ENCODE measurements at places on chromosomes 5 and 9.

DNA sequence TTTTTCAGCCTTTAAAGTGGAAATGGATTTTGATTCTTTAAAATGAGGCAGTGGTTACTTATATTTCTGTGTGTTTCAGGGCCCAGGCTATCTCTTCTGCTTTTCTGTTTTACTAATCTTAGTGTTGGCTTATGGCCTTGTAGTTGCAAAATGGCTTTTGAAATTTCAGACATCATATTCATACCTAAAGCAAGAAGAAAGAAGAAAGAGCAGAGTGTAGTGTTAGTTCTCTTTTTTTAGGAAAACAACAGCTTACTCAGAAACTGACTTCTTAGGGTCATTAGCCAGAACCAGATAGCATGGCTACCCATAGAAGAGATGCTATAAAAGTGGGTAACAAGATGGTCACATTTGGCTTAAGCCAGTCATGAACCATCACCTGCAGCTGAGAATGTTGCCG is 20.9 kb downstream of the ZBED3 start:
- DNase-seq, result no peak
- peak overlapping the region; percentile 7 for H3K27ac ChIP-seq
- H3K36me3 ChIP-seq, result peaks cover 28% of the 10 kb centered on the region
- no peaks in the 10 kb centered on the region for H3K27me3 ChIP-seq

DNA sequence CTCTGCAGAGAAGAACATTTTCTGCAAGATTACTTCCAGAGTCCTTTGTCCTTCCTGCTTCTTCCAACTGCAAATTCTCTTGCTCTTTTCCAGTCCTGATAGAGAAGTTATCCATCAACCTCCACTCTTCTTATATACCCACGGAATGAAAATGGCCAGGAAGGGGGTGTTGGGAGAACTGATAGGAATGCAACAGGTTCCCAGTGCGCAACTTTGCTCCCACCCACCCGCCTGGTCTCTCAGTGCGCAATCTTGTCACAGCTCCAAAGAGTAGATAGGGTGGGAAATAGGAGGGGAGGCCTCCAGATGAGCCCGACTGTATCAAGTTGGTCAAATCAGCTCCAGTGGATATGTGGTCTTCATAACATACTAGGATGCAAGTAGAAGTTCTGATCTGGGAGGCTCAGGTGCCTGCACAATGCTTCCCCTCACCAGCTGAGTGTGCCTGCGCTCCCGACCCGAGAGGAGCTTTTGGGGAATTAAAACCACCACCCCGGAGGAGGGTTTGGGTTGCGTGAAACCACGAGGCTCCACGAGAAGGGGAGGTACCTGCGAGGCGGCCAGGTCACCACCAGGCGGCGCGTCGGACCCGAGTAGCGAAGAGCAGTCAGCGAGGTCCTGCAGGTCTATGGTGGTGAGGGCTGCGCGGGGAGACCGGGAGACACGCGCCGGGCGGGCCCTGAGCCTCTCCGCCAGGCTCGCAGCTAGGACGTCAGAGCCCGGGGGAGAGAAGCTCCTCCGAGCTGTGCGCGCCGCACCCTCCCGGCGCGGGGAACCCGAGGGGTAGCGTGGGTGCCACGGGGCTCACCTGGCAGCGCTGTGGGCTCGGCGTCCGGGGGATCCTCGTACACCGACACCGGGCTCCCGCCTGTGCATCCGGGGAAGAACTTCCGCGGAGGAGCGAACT is 835 bp downstream of the MCIDAS start:
- H3K27ac ChIP-seq, result no peak overlapping the region
- no peak for DNase-seq
- H3K4me3 ChIP-seq, result peak overlapping the region; percentile 72
- H3K36me3 ChIP-seq, result peaks cover 8% of the 10 kb centered on the region
- peaks cover 32% of the 10 kb centered on the region for H3K4me1 ChIP-seq
- peaks cover 92% of the 10 kb centered on the region for H3K27me3 ChIP-seq

GRCh38 chr5:81665795-81666194 is 85.1 kb downstream of the SSBP2 start:
- H3K27me3 ChIP-seq, result no peaks in the 10 kb centered on the region
- peaks cover 9% of the 10 kb centered on the region for H3K4me1 ChIP-seq
- no peak overlapping the region for H3K27ac ChIP-seq
- DNase-seq, result no peak

- H3K4me1 ChIP-seq, result no peaks in the 10 kb centered on the region
- H3K27ac ChIP-seq, result no peak overlapping the region
- H3K27me3 ChIP-seq, result peaks cover 21% of the 10 kb centered on the region
- H3K36me3 ChIP-seq, result no peaks in the 10 kb centered on the region
- DNase-seq, result no peak
- no peak overlapping the region for H3K4me3 ChIP-seq
Measured at GRCh38 chr5:178312880-178313282, 80.3 kb upstream of the PHYKPL start.

DNA sequence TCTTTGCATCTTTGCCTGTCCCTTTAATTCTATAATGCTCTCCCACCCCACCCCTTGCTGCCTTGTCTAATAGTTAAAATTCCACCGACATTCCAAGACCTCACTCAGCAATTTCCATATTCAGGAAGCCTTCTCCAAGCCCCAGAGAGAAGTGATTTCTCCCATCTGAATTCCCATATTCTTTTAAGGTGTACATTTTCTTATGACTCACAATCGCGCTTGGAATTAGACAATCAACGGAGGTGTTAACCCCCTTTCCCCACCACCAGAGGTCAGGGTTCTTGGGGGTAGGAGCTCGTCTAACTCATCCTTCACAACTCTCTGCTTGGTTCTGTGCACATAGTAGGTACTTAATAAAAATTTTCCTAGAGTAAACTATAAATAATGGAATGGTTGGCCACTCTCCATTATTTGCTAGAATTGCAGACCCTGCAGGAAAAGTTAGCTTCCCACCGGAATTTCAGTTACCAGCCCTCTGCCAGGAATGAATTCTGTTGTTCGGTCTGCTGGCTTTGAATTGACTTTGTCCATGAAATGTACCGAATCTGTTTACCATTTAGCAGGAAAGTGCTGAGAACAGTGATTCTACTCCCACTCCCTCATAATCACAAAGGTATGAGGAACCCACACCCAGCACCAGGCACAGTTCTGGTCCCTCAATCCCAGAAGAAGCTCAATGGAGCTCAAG is 5.0 kb downstream of the KCNIP1 start:
- H3K27me3 ChIP-seq, result peaks cover 50% of the 10 kb centered on the region
- no peaks in the 10 kb centered on the region for H3K4me1 ChIP-seq
- H3K36me3 ChIP-seq, result no peaks in the 10 kb centered on the region
- H3K4me3 ChIP-seq, result no peak overlapping the region
- no peak for DNase-seq
- H3K27ac ChIP-seq, result no peak overlapping the region

GRCh38 chr9:84174486-84174885 is 166.1 kb downstream of the SLC28A3 start:
- no peak overlapping the region for H3K4me3 ChIP-seq
- DNase-seq, result no peak
- H3K27ac ChIP-seq, result no peak overlapping the region
- no peaks in the 10 kb centered on the region for H3K36me3 ChIP-seq
- H3K27me3 ChIP-seq, result peaks cover 12% of the 10 kb centered on the region

DNA sequence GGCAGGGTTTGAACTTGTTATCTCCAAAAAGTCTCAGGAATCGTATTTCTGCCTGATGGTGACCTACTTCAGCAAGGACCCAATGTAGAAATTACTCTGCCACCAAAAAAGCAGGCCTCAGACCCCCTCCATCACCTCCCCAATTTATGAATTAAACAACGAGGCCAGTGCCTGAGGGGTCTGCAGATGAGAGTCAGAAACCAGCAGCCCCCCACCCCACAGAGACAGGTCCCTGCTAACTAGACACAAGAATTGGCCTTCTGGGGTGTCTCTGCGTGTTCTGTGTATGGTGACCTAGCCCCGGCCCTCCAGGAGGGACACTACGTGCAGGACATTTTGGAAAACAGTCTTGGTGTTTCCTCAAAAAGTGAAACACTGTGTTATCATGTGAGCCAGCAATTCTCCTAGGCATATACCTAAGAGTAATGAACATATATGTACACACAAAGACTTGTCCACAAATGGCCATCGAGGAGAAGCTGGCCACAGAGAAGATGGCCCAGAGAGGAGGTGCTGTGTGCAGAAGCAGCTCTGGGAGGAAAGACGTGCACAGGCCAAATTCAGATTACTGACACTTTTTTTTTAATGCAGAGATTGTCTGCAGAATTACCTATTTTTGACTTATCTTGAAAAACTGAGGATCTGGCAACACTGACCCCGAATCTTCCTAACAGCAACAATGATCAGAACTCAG is 93.8 kb downstream of the ADAMTS2 start:
- H3K36me3 ChIP-seq, result no peaks in the 10 kb centered on the region
- H3K4me1 ChIP-seq, result no peaks in the 10 kb centered on the region
- DNase-seq, result no peak
- H3K27ac ChIP-seq, result no peak overlapping the region
- H3K4me3 ChIP-seq, result no peak overlapping the region

- H3K27ac ChIP-seq, result no peak overlapping the region
- no peak for DNase-seq
- peaks cover 16% of the 10 kb centered on the region for H3K4me1 ChIP-seq
- no peak overlapping the region for H3K4me3 ChIP-seq
- H3K36me3 ChIP-seq, result peaks cover 7% of the 10 kb centered on the region
- peaks cover 86% of the 10 kb centered on the region for H3K27me3 ChIP-seq
Measured at GRCh38 chr5:176820937-176821336, 10.6 kb downstream of the UNC5A start.

GRCh38 chr9:97773723-97774122 is 76.6 kb upstream of the XPA start:
- no peak for DNase-seq
- H3K27ac ChIP-seq, result no peak overlapping the region
- H3K36me3 ChIP-seq, result no peaks in the 10 kb centered on the region
- H3K27me3 ChIP-seq, result peaks cover 76% of the 10 kb centered on the region
- no peaks in the 10 kb centered on the region for H3K4me1 ChIP-seq

DNA sequence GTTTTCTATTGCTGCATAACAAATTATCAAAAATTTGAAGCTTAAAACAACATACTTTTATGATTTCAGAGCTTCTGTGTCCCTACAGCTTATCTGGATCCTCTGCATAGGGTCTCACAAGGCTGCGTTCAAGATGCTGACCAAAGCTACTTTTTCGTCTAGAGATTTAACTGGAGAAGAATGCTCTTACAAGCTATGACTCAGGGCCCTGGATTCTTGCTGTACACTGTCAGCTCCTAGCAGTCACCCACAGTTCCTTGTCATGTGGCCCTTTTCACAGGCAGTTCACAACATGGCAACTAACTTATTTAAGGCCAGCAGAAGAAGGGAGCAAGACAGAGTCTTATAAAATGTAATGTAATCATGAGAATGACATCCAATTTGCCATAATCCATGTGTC is 70.8 kb upstream of the FAM174A start:
- H3K36me3 ChIP-seq, result no peaks in the 10 kb centered on the region
- H3K27me3 ChIP-seq, result peaks cover 31% of the 10 kb centered on the region
- H3K4me3 ChIP-seq, result no peak overlapping the region
- H3K27ac ChIP-seq, result no peak overlapping the region

DNA sequence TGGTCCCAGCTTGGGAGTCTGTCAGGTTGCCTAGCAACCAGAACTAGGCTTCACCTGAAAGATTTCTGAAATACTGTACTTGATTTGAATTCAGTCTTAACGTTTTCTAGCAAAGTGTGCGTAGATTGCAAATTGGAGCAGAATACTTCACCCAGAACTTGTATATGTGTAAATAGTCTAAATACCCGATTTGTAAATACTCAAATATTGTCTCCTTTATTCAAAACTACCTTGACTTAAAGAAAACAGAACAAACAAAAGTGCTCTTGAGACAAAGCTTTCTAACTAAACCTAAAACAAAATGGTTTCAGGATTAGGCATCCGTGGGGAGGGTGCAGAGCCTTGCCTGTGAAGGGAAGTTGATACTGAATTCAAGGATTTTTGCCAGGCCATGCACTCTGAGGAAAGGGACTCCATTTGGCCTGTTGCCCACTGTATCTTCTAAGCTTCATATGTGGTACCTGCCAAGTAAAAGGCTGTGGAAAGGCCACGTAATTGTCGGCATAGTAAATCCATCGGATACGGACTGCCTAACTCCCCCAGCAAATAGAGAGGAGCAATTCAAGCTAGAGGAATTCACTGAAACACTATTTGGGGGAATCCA is 744 bp upstream of the HMGCS1 start:
- no peak for DNase-seq
- H3K36me3 ChIP-seq, result peaks cover 14% of the 10 kb centered on the region
- peak overlapping the region; percentile 90 for H3K4me3 ChIP-seq

DNA sequence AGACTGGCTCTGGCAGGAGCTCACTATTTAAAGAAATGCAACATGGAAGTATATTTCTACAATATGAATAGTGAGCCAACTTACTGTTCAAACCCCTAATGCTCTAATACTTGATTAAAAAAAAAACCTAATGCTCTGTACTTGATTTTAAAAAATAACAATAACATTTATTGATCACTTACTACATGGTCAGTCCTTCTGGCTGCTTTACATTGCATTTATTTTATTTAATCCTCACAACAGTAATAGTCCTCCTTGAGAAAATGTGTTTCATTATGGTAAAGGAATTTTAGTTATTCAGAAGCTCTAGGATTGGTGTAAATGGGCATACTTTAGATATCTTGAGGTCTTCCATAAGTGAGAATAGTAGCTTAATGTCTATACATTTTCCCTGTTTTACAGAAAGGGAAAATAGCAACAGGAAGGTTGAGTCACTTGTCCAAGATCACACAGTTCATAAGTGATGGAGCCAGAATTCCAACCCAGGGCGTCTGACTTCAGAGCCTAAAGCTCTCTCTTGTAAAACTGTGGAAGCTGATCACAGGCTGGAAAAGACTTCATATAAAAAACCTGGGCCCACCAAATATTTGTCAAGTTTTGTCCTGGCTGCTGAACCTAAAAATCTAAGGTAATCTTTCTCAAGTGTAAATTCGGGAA is 1.0 kb downstream of the STARD4 start:
- peaks cover 6% of the 10 kb centered on the region for H3K36me3 ChIP-seq
- DNase-seq, result no peak
- peak overlapping the region; percentile 97 for H3K4me3 ChIP-seq
- no peaks in the 10 kb centered on the region for H3K27me3 ChIP-seq
- H3K27ac ChIP-seq, result peak overlapping the region; percentile 97
- peaks cover 43% of the 10 kb centered on the region for H3K4me1 ChIP-seq

GRCh38 chr5:139810341-139811273 is 15.0 kb downstream of the PSD2 start:
- H3K4me3 ChIP-seq, result no peak overlapping the region
- H3K4me1 ChIP-seq, result no peaks in the 10 kb centered on the region
- no peak for DNase-seq
- H3K27me3 ChIP-seq, result peaks cover 21% of the 10 kb centered on the region
- H3K27ac ChIP-seq, result no peak overlapping the region
- no peaks in the 10 kb centered on the region for H3K36me3 ChIP-seq

- no peak overlapping the region for H3K4me3 ChIP-seq
- no peaks in the 10 kb centered on the region for H3K4me1 ChIP-seq
- no peak for DNase-seq
- no peaks in the 10 kb centered on the region for H3K36me3 ChIP-seq
- H3K27me3 ChIP-seq, result peaks cover 49% of the 10 kb centered on the region
Measured at GRCh38 chr9:114174876-114175771, 19.8 kb downstream of the COL27A1 start.

DNA sequence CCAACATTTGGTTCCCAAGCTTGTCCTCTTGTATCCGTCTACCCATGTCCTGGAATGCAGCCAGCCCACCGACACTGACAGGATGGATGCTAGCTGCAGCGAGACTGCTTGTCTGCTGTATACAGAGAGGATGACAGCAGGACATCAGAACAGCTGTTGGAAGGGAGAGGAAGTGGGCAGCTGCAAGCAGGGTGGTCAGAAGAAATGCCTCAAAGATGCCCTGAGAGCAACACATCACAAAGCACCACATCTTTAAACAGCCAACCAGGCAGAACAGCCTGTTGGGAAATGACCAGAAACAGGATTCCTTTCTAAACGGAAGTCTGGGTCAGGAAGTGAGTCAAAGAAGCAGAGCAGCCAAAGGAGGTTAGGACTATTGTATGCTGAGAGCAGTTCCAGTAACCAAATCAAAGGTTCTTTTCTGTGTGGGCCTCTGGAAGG is 219.1 kb downstream of the NDUFS4 start:
- no peaks in the 10 kb centered on the region for H3K4me1 ChIP-seq
- H3K27me3 ChIP-seq, result peaks cover 9% of the 10 kb centered on the region
- no peak for DNase-seq
- no peaks in the 10 kb centered on the region for H3K36me3 ChIP-seq
- H3K27ac ChIP-seq, result no peak overlapping the region

Measured in central memory CD8-positive, alpha-beta T cell (primary cell).